ENCODE measurements at places on chromosomes 16 and 17.

DNA sequence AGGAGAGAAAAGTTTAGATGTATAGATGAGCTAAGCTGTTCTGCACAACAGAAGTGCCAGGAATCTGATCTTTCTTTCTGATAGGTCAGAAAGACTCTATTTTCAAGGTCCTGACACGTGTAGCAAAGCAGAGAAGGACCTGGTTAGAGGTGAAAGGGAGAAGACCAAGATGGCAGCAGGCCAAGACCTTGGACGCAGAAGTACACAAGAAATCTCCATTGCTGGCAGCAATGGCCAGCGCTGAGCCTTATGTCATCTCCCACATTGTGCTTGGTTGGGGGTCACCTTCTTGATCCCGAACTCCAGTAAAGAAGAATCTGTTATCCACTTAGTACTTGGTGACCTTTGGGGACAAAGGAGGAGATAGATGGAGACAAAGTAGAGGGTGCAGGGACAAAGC is 41.8 kb upstream of the AKAP1 start:
- no peak for DNase-seq

DNA sequence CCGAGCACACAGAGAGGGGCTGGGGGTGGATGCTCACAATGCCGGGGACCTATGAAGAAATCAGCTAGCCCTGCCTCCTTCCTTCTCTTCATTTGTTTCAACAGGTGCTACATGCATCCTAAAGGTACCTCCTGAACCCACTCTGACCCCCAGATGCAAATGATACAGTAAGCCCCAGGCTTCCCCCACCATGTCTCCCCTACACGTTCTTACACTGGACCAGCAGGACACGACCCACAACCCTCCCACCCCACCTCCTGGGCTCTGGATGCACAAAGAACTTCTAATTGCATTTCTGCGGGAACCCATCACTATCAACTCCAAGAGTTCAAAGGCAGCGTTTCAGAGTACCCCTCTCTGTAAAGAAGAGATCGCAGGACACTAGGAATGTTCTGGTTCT is 2.1 kb downstream of the XYLT1 start:
- no peak for DNase-seq

DNA sequence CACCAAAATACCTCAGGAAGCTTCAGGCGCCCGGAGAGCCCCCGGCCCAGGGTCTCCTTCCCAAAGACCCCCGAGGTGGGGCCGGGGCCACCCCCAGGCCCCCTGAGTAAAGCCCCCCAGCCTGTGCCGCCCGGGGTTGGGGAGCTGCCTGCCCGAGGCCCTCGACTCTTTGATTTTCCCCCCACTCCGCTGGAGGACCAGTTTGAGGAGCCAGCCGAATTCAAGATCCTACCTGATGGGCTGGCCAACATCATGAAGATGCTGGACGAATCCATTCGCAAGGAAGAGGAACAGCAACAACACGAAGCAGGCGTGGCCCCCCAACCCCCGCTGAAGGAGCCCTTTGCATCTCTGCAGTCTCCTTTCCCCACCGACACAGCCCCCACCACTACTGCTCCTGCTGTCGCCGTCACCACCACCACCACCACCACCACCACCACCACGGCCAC is 6.7 kb upstream of the TMEM88 start:
- no peak for DNase-seq

DNA sequence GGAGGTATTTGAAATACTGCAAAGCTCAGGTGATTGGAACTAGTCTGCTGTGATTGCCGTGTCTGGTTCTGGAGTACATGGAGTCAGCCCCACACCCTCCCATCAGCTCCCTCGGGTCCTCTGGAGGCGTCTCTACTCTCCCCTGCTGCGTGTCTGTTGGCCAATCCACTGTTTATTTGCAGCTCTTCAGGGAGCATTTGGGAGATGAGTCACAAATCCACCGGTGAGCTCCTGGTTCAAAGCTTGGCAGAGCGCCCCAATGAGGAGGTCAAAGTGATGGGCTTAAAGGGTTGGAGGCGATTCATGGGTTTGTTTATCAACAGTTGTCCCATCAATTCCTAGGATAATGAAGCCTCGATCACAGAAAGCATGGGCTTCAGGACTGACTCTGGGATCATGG is 14.6 kb downstream of the CALB2 start:
- DNase-seq, result no peak

GRCh38 chr16:968620-969019 is 2.2 kb downstream of the LMF1 start:
- no peak for DNase-seq

GRCh38 chr16:89549007-89549700 is 11.3 kb upstream of the RPL13 start:
- no peak for DNase-seq

DNA sequence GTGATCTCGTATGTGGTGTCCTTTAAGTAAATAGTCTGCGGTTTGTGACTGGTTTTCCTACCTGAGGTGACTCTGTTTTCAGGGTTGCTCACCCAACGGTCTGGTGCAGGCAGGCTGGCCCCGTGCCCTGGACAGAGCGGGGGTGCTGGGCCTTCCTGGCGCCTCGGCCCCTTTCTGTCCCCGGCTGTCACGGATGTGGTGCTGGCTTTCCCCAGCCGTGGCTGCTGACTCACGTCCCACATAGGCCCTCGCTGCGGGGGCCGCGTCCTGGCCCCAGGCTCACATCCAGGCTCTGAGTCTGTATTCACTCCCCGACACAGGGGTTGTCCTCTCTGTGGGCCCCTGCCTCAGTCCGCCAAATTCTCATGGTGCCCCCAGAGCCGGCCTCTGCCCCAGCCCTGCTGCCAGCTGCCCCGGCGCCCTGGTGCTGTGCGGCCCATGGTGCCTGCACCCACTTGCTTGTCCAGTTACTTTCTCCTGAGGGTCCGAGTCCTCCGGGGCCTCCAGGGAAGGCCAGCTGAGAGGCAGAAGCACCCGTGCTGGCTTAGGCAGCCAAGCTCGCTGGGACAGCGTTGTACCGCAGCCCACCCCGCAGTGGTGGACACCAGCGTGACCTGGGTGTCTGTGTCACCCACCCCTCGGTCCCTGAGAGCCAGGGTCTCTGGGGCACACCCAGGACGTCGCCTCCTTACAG is 5.9 kb downstream of the CHMP6 start:
- DNase-seq, result peak; percentile 18

- no peak for DNase-seq
Observed at GRCh38 chr17:75151930-75152329, 2.4 kb downstream of the JPT1 start.

DNA sequence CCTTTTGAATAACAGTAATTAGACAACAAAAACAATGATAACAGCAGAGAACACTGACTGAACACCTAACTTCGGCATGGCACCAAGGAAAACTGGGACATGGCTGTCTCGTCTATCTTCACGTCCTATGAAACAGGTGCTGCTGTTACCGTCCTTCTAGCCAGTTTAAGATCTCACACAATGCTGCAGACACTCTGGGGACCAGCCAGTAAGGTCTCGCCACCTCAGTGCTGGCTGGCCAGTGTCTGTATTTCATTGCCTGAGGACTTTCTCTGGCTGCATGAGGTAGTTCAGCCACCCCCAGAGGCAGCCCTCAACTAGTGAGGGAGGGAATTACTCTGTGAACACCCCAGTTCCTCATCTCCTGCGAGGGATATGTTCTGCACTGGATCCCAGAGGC is 57.6 kb downstream of the AMFR start:
- no peak for DNase-seq

GRCh38 chr17:82831041-82831817 is 8.6 kb downstream of the ZNF750 start:
- no peak for DNase-seq

DNA sequence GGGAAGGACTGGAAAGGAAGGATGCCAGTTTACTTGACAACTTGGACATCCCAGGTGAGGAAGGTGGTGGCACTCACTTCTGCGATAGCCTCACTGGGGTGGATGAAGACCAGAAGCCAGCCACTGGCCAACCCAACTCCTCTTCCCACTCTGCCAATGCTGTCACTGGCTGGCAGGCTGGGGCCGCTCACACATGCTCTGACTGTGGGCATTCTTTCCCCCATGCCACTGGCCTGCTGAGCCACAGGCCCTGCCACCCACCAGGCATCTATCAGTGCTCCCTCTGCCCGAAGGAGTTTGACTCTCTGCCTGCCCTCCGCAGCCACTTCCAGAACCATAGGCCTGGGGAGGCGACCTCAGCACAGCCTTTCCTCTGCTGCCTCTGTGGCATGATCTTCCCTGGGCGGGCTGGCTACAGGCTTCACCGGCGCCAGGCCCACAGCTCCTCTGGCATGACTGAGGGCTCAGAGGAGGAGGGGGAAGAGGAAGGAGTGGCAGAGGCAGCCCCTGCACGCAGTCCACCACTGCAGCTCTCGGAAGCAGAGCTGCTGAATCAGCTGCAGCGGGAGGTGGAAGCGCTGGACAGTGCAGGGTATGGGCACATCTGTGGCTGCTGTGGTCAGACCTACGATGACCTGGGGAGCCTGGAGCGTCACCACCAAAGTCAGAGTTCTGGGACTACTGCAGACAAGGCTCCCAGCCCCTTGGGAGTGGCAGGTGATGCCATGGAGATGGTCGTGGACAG is 4.5 kb downstream of the ZNF646 start:
- DNase-seq, result no peak

- DNase-seq, result no peak
Observed at GRCh38 chr16:21197112-21197511, 14.3 kb downstream of the ZP2 start.

- no peak for DNase-seq
Observed at GRCh38 chr17:5032865-5033264, 2.4 kb downstream of the SLC52A1 start.

DNA sequence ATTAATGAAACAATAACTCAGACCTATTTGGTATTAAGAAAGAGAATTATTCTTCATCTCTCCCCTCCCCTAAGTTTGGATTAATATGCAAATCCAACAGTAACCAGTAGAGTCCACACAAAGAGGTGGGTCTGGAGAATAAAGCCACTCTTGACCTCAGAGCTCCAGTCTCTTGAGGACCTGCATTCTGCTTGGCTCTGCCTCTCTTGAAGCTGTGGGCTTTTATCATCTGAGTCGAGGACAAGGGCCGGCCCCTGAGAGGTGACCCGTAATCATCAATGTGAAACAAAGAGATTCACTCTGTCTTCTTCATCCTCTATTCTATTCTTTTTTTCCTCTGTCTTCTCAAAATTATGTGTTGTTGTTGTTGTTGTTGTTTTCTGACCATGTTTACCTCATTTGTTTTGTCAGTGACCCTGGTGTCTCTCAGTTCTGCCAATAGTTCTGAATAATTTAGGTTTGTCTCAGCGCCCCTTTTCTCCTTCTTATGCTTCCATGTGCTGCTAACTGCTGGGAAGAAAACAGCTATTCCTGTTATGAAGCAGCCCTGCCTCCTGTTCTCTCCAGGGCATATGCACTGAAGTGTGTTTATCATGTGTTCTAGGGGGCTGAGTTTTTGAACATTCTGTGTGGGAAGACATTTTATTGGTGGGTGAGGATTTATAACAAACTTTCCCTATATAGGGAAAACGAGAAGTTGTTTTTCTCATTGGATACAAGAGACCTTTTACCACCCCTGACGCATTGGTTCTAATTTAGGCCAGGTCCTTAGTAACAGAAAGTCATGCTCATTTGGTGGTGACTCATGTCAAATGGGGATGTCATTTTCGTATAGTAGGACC is 135.8 kb downstream of the TRIM37 start:
- no peak for DNase-seq

GRCh38 chr17:49255125-49255524 is 24.5 kb upstream of the PHOSPHO1 start:
- DNase-seq, result no peak

Data from GM13977 (cell line).